ENCODE measurements at places on chromosomes 3 and 15.

DNA sequence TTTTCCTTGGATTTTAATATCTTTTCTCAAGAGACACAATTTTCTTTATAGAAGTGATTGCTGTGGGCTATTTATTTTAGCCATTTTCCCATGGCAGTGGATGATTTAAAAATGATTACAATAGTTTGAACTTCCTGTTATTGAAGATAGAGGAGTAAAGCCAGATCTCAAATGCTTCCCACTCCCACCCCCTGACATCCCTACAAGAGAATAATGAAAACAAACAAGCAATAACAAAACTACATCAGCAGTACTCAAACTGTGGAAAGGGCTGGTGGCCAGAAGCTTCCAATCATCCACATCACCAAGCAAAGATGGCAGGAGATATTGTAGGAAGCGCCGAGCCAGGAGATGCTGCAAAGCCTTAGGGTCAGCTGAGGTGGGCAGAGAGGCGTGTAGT is 831.1 kb upstream of the NR2F2 start:
- DNase-seq = no peak

DNA sequence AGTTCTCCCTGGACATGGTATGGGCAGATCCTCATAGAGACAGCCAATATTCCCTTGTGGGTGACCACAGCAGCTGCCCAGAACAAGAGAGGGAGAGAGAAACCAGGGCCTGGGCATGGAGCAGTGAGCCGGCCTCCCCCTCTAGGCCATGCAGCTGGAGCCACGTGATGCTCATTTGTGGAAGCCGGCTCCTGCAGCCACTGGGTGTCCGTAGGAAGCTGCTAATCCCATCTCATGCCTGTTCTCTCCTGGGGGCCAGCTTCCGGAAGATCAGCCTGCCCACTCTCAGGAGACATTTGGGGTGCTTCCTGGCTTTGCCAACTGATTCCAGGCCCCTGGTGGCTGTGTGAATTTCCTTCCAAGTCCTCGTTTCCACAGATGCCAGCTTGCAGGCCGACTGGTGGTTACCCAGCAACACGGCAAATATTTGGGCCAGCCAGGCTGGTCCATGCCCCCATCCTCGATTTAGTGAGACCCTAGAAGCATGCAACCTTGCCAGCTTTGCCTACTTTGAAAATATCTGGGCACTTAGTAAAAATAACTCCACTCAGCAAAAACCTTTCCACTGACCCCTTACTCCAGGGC is 55.3 kb downstream of the LINGO1 start:
- no peak for DNase-seq

DNA sequence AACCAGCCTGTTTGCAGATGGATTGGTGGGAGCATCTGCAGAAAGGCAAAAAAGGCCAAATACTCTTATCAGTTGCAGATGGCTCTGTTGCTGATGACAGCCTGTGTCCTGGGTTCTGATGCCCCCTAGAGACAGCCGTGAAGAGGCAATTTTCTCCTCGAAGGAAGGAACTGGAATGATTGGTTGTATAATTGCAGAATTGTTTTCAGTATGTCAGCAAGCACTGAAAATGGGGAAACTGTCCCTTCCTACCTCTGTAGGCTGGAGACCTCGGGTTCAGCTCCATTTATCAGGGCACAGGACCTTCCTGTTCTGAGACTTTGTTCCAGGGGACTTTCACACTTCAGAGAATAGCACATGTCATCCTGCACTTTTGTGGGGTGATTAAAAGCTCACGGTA is 103.0 kb downstream of the PGPEP1L start:
- peak; percentile 10 for DNase-seq

- DNase-seq = no peak
Measured at GRCh38 chr3:5255404-5256344, 68.2 kb downstream of the EDEM1 start.

DNA sequence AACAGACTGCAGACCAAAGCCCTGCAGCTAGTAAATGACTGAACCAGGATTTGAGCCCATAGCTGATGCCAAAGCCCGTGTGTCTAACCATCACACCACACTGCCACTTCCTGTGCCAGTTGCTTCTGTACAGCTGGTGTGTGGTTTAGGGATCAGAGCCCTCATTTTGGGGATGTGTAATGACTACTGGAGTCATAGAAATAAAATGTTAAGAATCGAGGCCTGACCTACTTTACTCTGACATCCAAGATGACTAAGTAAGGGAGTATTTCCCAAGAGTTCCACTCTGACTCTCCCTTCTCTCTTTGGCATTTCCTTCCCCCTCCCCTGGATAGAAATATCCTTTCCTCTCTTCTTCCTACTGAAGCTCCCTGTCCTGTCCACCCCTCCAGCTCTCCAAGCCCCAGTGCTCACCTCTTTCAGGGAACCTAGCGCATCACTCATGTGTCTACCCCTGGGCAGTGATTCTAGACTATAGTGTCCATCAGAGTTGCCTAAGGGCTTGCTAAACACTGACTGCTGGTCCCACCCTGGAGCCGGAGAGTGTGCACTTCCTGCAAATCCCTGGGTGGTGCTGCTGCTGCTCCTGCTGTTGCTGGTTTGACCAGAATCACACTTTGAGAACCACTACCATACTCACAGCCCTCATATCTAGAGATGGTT is 53.8 kb downstream of the MGLL start:
- no peak for DNase-seq

DNA sequence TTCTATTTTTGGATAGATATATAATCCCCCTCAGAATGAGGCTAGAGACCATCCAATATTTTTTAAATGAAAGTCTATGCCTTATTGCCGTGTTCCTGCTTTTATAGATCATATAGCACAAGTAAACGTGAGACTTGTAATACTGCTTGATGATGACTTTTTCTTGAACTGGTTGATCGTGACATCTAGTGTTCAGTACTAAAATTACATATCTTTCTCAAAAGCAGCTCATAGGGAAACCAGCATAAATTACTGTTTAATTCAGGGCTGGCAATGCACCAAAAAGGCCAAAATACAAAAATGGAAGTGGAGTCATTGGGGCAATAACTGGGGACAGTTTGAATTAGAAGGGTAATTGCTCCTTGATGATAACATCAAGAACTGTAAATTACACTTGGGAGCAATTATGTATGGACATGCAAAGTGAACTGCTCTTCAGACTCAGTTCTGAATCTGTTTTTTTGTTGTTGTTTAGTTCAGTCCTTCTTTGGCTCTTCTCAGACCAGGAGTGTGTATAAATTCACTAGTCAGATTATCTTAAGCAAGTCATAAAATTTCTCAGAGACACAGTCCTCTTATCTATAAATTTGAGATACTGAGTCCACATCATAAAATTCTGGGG is 325.3 kb downstream of the THSD4 start:
- no peak for DNase-seq
